ENCODE measurements at places on chromosomes 7 and 10.

DNA sequence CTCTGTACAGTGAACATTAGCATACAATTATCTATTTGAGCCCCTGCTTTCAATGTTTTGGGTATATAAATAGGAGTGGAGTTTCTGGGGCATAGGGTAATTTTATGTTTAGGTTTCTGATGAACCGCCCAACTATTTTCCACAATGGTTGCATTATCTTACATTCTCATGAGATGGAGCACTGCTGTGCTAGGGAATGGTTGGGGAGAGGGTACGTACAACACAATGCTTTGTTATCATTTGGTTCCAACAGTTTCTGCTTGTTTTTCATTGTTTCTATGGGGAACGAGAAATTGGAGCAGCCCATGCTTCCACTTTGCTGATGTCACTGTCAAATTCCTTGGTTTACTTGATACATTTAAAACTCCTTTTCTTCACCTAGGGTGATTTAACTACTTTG is 1115.3 kb downstream of the REEP3 start:
- no peak for DNase-seq

GRCh38 chr10:14658331-14659127 is 116.2 kb downstream of the FAM107B start:
- no peak for DNase-seq

DNA sequence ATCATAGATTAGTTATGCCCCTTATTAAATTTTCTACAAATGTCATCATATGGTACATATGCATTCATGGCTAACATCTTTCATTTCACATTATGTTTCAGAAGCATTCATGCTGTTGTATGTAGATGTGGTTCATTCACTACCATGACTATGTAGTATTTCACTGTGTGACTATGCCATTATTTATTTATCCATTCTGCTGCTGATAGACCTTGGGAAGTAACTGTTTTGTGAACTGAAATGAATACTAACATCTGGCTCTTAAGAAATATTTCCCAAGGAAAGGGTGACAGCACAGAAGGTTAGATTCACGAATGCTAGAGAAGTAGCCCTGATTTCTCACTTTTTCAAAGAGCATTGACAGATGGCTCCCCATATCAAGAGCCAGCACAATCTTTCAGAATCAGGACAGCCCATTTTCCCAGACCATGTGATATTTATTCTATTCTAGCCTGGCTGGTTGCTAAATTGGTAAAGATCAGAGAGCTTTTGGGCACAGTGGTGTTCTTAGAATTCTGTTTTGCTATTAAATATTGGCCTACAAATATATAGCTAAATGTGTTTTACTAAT is 157.4 kb downstream of the DYNC1I1 start:
- DNase-seq: no peak

GRCh38 chr10:114257498-114257897 is 18.4 kb downstream of the VWA2 start:
- DNase-seq: no peak

- no peak for DNase-seq
These were observed 10.8 kb downstream of the CHAT start for GRCh38 chr10:49624629-49625028.

- no peak for DNase-seq
These were observed 951.0 kb downstream of the TYW1 start for GRCh38 chr7:67947646-67948045.

- DNase-seq: no peak
These were observed 101.5 kb downstream of the ORC5 start for GRCh38 chr7:104106108-104106905.

- no peak for DNase-seq
These were observed 72.6 kb downstream of the FAM53B start for GRCh38 chr10:124671486-124672075.

- no peak for DNase-seq
These were observed 15.2 kb upstream of the PARD3 start for GRCh38 chr10:34830217-34830822.

DNA sequence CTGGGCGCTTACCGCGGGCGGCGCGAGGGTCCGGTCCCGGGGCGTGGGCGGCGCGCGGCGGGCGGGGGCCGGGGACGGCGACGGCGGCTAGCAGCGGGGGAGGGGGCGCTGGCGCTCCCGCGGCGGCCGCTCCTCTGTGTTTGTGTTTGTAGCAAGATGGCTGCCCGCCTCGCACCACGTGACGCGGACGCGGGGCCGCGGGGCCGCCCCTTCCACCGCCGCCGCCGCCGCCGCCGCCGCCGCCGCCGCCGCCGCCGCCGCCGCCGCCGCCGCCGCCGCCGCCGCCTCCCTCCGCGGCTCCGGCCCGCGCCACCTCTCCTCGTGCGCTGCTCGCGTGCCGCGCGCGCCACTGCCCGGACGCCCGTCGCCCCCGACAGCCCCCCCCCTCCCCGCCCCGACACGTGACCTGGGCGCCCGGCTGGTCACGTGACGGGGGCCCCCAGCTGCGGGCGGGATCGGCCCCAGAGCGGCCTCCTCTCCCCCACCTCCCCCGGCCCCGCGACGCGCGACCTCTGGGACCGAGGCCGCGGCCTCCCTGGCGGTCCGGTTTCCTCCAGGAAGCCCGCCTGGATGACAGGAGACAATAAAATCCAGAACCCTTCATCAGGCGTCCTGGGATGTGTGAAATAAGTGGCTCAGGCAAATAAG is at the start of gene GIGYF1:
Gene GIGYF1 (minus strand): TSS at position 153 of the 648 bp plus-strand sequence. CDS start 6,012 bp downstream, outside the sequence.
- DNase-seq: peak; percentile 67

DNA sequence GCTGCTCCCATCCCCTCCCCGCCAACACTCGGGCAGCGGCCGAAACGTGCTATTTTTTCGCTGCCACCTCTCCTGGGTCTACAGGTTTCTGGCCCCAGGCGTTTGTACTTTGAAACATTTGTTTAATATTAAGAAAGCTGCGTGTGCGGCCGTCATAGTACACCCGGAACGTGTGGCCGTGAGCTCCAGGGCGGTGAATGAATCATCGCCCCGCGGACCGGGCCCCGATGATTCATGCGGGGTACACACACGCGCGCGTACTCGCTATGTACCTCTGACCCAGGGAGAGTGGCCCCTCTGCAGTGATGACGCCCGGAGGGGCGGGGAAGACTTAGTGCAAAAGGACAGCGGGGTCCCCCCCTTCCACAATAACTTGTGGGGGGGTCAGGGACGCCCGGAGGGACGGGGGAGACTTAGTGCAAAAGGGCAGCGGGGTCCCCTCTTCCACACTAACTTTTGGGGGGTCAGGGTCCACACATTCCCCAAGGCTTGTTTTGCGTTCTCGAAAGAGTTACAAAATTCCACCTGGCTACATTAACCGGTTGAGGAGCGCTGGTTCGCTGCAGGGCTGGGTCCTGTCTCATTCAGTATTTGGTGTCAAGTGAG is 56.5 kb upstream of the PCGF5 start:
- peak; percentile 72 for DNase-seq

- peak; percentile 74 for DNase-seq
These were observed at the start of gene DNMBP for GRCh38 chr10:100009793-100010676. TSS of gene DNMBP (minus strand) at chr10:100009947. CDS start at chr10:99972124, 37,823 bp downstream.

- DNase-seq: no peak
These were observed 66.8 kb downstream of the SRPK2 start for GRCh38 chr7:105321754-105322455.

DNA sequence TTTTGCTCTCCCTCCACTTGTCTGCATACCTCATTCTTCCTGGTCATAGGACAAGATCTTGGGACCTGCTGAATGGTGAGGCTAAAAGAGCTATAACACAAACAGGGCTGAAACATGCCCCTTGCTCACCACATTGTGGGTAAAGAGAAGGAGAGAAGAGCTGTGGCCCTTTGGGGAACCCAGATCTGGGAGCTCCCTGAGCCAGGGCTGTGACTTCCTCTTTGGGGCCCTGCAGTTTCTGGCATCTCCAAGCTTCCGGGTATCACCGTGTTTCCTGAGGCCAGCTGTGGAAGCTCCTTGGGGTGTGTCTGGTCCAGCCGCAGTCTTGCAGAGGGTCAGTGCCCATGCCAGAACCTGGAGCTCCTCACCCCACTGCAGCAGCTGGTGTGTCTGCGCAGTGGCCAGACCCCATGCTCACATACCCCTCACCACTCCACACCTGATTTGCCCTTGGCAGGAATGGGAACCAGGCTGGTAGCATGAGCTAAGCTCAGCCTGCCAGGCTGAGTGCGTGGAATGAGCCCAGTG is 34.0 kb downstream of the DKK1 start:
- no peak for DNase-seq

GRCh38 chr7:32661501-32661900 is 166.2 kb downstream of the AVL9 start:
- no peak for DNase-seq

DNA sequence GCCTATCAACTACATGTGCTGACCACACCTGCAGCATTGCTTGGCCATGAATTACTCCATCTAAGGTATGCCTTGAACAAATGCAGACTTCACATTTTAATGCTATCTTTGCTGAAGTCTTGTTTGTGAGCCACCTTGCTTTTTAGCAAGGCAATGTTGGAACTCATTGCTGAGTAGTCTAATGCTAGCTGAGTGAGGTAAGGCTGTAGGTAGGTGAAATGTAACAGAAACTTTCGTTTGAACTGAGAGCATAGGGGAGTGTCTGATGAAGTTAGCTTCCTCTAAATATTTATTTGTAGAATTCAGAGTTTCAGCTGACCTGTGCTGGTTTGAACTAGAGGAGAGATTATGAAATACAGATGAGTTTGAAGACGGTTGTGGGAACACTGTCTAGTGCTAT is 238.5 kb downstream of the SEMA3A start:
- DNase-seq: no peak

DNA sequence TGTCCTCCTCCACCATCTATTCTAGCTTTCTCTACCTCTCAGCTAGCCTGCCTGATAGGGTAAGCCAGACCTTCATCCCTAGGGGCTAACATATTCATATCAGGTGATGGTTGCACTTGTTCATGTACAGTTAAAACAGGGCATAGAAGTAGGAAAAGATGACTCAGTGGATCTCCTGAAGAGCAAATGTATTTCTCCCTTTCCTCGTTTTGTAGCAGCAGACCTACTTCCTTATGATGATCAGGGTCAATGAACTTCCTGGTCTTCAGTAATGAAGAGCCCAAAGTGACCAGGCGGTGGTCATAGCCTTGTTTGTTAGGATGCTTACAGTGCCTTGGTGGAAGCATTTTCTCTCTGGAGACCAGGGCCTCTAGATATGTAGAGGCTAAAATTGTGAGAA is 6.3 kb downstream of the LIPJ start:
- DNase-seq: no peak

Data from activated CD4-positive, alpha-beta T cell treated with anti-CD3 and anti-CD28 coated beads, Interleukin-2, amount 50 U/mL, for 1 hour (primary cell).